ENCODE measurements at places on chromosomes 6 and 20. TPM values are rescaled to one million over a fixed set of nuclear protein-coding genes. Genes with fewer than 3 reads are reported as not detected.

CNKSR3 gene
- total RNA-seq: not detected

MATN4 gene
- total RNA-seq: 1.5 TPM

SYS1 gene
- total RNA-seq: 24.4 TPM

TCF21 gene
- total RNA-seq: not detected

LRRN4 gene
- total RNA-seq: not detected

CST2 gene
- total RNA-seq: not detected

SLPI gene
- total RNA-seq: not detected

KIAA0408 gene
- 8.2 TPM for total RNA-seq

POU5F1 gene
- not detected for total RNA-seq

TTBK1 gene
- 0.72 TPM for total RNA-seq

PPP1R16B gene
- total RNA-seq: 133 TPM

ID4 gene
- total RNA-seq: not detected

GSTA3 gene
- total RNA-seq: not detected

CLVS2 gene
- not detected for total RNA-seq

GABRR1 gene
- total RNA-seq: not detected

EMILIN3 gene
- total RNA-seq: 0.58 TPM

REM1 gene
- not detected for total RNA-seq

FNDC11 gene
- 0.16 TPM for total RNA-seq

IL20RA gene
- total RNA-seq: not detected

KHDRBS2 gene
- total RNA-seq: not detected

ABHD12 gene
- 28.7 TPM for total RNA-seq

EPPIN gene
- total RNA-seq: not detected

TREM1 gene
- total RNA-seq: not detected

Data from activated CD4-positive, alpha-beta T cell treated with anti-CD3 and anti-CD28 coated beads, Interleukin-2, amount 10 ng/mL, durations not matched to agents 24 days and 14 days (primary cell).